ENCODE measurements at places on chromosomes 11 and 22.

GRCh38 chr11:33915526-33915925 lies 23.6 kb upstream of the LMO2 start:
- no peak for DNase-seq

GRCh38 chr22:40571887-40572286 lies 64.6 kb downstream of the MRTFA start:
- DNase-seq: no peak

- DNase-seq: no peak
Observed at GRCh38 chr22:36143066-36143815, 17.3 kb downstream of the APOL3 start.

GRCh38 chr22:31305194-31305593 lies 12.9 kb upstream of the PIK3IP1 start:
- no peak for DNase-seq

DNA sequence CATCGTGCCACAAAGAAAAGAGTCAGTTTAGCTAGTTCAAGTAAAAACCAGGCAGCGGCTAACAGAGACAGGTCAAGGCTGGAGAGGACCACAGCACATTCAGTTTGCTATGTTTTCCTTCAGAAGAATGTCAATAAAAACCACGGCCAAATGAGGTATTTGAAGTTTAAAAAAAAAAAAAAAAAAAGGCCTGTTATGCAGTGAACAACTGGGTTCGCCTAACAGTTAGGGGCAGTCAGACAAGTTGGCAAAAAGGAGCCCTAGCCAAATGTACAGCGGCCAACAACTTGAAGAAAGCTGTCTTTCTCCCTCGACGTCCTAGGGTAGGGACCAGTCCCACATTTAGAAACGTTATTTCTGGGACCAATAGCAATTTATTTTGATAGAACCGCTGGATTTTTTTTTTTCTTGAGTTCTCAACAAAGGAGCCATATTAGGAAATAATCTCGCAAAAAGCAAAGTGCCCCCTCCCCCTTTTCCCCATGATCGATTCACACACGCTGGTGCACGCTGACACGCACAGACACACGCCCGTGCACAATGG lies 237.8 kb downstream of the TTC28 start:
- peak; percentile 35 for DNase-seq

- peak; percentile 21 for DNase-seq
Observed at GRCh38 chr11:58301576-58301975, 33.5 kb upstream of the OR10W1 start.

- no peak for DNase-seq
Observed at GRCh38 chr11:78921509-78921908, 346.8 kb upstream of the NARS2 start.

DNA sequence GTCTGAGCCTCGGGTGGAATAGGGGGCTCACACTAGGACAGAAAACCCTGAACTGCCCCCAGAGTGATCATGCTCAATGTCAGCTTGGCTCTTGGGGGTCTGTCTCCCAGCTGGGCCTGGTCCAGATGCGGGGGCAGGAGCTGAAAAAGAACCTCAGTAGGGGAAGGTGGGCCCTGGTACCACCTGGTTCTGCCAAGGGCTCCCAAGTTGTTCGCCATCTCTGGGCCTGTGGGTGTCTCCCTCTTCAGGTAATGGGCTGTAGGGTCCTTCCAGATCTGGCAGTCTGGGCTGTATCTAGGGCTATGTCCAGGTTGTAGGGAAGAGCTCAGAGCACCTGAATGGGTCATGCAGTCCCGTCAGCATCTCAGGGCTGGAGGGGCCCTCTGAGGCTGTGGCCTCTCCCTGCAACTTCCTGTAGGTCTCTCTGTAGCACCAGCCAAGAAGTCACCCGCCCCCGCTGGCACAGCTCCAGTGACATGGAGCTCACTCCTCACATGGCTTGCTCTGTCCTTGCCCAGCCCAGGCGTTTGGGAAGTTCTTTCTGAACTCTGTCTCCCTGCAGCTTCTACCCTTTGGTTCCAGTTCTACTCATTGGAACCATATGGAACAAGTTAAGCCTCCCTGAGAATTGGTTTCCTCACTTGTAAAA lies 33.0 kb upstream of the SOX10 start:
- DNase-seq: no peak
